ENCODE measurements at places on chromosomes 7 and 10.

DNA sequence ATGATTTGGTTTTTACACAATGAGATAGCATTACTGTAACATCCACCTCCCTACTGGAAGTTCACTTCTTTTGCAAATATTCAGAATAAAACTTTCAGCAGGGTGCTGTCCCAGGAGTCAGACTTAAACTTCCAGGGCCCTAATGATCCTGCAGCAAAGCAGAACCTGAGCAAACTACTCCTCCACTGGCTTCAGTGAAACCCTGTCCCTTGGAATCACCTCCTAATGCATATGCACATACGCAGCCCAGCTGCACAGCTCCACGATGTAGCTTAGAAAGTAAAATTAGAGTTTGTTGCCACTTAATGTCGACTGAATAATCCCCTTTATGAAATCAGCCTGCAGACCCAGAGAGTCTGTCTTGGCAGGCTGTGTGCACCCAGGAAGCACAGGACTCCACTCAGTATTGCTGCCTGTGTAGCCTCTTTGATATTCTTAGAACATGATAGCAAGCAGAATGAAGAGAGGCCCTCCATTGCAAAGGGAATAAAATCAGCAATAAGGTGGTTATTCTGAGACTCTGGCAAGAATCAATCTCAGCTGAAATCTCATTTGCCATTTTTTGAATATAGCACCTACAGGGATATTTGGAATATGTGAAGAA, 1.6 kb downstream of the NPSR1 start:
- no peak for DNase-seq

DNA sequence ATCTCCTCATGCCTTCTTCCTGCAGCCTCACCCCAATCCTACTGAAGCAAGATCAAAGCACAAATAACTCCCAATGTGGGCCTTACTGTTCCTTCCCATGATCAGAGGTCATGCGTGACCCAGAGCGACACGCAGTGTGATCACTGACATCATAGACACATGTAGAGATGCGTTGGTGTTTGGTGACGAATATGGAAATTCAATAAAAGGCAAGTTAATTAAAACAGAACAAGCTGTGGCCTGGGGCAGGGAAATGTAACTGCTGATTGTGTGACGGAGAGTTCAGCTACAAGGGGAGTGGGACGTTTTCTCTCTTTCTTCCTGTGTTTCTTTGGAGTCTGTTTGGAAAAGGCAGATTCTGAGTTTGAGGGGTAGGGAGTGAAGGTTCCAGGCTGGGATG, 34.8 kb upstream of the CARD11 start:
- DNase-seq, result peak; percentile 57

DNA sequence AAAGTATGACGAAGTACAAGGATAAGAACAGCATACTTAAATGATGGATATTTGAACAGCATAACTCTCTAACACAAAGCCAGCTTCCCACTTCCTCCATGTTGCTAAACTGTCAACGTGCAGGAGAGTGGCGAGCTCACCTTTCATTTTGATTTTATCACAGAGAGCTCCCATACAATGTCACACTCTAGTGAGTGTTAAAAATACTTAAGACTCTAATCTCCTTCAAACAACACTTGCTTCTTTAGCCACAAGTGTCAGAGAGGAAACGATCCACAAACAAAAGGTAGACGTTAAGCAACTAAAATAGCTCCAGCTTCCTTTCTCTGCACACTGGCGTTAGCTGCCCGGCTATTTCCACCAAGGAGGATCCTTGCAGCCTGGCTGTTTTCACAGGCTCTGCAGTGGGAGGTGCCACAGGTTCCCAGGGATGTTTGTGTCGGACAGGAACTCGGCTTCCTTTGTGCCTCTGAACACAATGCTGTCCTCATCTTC, 194.6 kb downstream of the COBL start:
- DNase-seq, result no peak

DNA sequence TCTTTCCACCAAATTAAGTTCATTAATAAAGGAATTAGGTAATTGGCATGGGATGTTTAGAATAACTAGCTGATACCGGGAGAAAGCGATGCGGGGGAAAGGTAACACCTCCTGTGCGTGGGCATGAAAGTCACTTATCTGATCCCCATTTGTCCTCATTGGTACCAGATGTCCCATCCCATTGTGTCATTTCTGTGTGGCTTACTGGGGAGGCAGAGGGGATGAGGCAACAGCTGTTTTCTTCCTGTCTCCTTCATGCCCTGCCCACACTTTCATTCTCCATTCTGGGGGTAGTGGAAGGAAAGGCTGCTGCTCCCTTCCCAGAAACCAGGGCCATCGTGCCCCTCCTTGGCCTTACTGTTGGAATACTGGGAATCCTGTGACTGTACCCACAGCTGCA, 27.1 kb downstream of the EEPD1 start:
- DNase-seq, result no peak

DNA sequence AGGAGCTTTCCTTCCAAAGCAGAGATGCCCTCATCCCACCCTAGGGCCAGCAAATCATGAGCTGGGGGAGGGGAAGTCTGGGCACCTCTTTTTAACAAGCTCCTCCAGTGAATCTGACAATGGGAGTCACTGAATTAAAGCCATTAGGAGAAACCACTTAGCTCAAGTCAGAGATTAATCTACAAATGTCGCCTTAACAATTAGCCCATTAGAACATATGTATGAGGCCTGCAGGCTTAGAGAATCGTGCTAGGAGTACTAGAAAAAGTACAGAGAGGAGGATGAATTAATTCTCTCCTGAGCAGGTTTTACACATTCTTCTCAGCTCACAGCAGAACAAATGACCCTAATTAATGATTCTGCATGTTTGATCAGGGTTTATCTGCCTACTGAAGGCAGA, 381.3 kb downstream of the KCNMA1 start:
- no peak for DNase-seq
